ENCODE measurements at places on chromosomes 2 and 18.

- DNase-seq, result peak; percentile 86
These were observed 6.2 kb upstream of the ARMC9 start for GRCh38 chr2:231191896-231192872.

- no peak for DNase-seq
These were observed 181.5 kb downstream of the TCF4 start for GRCh38 chr18:55406451-55406991.

GRCh38 chr2:215145611-215146010, 7.2 kb upstream of the ABCA12 start:
- DNase-seq, result no peak

- no peak for DNase-seq
These were observed 101.2 kb upstream of the FSHR start for GRCh38 chr2:49255409-49255971.

DNA sequence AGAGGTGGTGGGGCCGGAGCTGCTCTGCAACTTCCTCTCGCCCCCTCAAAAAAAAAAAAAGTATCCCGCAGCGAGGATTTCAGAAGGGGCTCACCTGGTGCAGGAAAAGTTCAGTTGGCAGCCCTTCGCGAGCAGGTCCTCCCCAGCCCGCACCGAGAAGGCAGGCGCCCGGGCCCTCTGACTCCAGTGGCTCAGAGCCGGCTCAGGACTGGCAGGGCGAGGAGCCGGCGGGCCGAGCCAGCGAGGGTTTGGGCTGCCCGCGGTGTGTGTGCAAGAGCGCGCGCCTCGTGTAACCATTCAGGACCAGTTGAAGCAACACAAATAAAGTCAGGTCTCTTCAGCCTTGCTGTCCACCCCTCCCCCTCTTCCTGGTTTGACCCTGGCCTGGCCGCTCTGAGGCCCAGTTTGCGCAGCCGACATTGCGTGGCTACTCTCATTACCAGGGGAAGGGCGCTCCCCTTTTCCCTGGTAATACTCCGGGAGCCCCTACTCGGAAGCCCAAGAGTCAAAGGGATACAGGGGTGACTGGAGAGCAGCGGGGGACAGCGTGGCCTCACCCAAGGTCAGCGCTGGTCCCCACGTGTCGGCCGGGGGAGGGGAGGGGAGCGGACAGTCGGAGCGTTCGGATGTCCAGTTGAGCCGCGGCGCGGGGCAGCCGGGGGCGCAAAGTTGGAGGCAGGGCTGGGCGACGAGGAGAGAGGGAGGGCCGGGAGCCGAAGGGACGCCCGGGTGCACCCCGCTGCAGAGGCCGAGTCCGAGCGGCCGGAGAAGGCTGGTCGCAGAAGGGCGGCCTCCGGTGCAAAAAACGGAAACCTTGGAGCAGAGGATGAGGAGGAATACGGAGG, 12.3 kb downstream of the EN1 start:
- no peak for DNase-seq

GRCh38 chr2:6358985-6359384, 506.7 kb downstream of the CMPK2 start:
- no peak for DNase-seq

GRCh38 chr2:45013229-45014015, 4.2 kb upstream of the SIX2 start:
- no peak for DNase-seq

GRCh38 chr18:77052983-77053309, 79.6 kb downstream of the MBP start:
- DNase-seq, result no peak

GRCh38 chr2:9250091-9250490, 43.5 kb downstream of the ASAP2 start:
- DNase-seq, result no peak

GRCh38 chr18:70221915-70222278, 16.4 kb upstream of the RTTN start:
- DNase-seq, result no peak

- no peak for DNase-seq
These were observed 54.3 kb downstream of the MARCHF4 start for GRCh38 chr2:216317831-216318520.

DNA sequence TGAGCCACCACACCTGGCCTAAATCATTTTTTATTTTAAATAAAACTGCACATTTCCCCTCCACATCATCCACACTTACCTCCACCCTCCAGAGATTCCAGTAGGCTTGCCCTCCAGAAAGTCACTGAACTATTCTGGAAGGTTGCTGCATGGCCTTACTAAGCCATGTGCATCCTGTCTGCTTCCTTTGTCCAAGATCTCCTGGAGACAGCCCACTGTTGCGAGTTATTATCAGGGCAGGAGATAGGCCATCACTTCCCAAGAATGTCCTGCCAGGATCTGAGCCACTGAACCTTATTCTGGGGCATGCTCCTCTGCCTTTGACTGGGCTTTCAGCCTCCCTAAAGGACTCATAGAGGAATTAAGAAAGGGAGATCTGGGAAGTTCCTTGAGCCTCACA, 26.8 kb downstream of the CCDC68 start:
- no peak for DNase-seq

GRCh38 chr2:234967201-234967869, 15.5 kb downstream of the SH3BP4 start:
- DNase-seq, result no peak

DNA sequence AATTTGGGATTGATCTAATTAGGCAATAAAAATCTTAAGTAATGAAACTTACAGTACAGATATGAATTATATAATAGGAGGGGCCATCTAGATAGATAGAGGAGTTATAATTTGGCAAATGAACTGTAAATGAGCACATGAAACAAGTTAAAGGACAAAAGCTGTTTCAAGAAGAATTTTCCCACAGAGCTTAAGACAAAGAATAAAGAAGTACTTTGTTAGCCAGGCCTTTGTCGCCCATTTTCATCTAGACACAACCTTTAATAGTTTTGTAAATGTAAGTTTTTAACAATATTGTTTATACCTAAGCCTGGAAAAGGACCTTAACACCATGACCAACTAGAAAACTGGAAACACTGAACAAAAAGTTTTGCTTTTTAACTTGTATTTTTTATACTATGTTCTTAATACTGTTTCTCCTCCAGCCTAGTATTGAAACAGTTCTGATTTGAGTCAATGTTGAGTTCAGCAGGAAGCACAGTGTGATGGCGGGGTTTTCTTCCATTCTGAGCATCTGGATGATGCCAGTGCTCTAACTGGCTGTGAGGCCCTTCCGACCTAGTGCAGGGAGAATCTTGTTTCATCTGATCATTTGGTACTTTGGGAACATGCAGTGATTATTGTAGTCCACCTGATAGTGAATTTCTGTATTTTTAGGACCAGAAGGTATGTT, 37.6 kb downstream of the FARP2 start:
- DNase-seq, result no peak

- no peak for DNase-seq
These were observed 58.7 kb downstream of the C18orf54 start for GRCh38 chr18:54416436-54416835.

- no peak for DNase-seq
These were observed 1662.9 kb downstream of the SUCLG1 start for GRCh38 chr2:82796132-82796531.

DNA sequence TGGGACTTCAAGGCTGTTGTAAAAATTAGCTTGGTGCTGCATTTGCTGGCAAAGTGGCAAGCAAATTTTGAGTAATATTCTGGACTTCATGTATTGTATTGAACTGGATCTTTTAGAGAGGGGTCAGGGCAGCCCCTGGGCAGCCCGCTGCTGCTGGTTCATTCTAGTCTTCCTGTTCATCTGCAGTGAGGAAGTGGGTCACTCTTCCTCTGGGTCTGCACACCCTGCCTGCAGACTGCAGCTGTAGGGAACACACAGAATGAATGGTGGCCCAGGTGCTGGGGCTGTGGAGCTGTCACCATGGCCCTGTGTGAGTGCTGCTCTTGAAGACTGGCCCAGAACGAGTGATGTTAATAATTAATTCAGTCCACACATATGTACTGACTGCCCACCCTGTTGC, 9.4 kb downstream of the SH3RF3 start:
- no peak for DNase-seq

- DNase-seq, result no peak
These were observed 143.8 kb upstream of the THUMPD2 start for GRCh38 chr2:39922679-39923405.

- DNase-seq, result no peak
These were observed 77.4 kb upstream of the DNAJC10 start for GRCh38 chr2:182638667-182639066.

- DNase-seq, result no peak
These were observed 66.9 kb upstream of the MCFD2 start for GRCh38 chr2:46982351-46983064.

- no peak for DNase-seq
These were observed 10.1 kb downstream of the MYO1B start for GRCh38 chr2:191255271-191255670.

GRCh38 chr2:65228263-65228750, 676 bp downstream of the ACTR2 start:
- no peak for DNase-seq
